ENCODE measurements at places on chromosomes 7 and 10.

- DNase-seq, result no peak
Measured at GRCh38 chr7:100444311-100445278, 8.3 kb upstream of the PPP1R35 start.

DNA sequence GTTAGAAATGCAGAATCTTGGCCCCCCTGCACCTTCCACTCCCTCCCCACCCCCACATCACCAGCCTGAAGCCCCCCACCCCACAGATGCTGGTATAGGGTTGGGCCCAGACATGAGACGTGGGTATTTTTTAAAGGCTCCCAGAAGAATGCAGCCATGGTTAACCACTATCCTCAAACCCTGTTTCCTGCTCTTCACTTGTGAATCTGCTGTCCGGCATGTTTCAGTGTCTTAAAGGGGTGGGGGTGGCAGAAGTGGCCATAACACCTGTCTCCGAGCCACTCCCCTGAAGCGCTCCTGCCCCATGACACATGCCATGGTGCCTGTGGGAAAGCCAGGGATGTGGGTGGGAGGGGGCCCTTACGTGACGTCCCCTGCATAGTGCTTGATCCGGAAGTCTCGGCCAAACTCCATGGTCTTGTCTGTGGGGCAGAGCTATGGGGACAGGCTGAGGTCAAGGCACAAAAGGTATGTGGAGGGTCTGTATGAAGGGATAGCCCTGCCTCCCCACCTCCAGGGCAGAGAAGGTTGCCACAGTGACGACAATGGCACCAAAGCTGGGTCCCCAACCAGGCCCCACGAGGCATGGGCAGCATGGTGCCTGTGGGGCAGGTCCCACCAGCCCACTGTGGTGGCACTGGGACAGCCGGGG lies 9.6 kb downstream of the MYO1G start:
- no peak for DNase-seq

- DNase-seq, result no peak
Measured at GRCh38 chr7:35494407-35494806, 200.5 kb downstream of the HERPUD2 start.

- DNase-seq, result no peak
Measured at GRCh38 chr7:76196786-76197185, 4.9 kb upstream of the SRRM3 start.

GRCh38 chr10:132554991-132555647 lies 17.5 kb downstream of the INPP5A start:
- no peak for DNase-seq

GRCh38 chr10:11454160-11454559 lies 157.3 kb downstream of the USP6NL start:
- DNase-seq, result no peak

DNA sequence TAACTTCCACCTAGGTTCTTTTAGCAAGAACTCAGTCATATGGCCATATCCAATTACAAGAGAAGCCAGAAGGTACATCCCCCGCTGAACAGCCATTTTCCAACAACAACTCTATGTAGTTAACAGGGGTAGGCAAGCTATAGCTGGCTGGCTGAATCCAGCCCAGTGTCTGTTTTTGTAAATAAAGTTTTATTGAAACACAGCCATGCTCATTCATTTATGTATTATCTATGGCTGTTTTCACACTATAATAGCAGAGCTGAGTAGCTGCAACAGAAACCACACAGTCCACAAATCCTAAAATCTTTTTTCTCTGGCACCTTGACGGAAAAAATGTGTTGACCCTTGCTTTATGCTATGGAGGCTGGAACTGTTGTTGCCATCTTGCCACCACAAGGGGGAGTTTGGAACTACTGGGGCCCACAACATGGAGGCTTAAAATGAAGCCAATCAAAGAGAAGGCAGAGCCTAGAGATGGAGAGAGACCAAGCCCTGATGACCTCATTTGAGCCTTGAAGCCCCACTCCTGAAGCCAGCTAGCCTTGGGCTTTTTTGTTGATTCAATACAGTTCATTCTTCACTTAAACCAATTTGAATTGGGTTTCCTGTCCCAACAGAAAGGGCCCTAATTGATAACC lies 33.3 kb upstream of the XPNPEP1 start:
- DNase-seq, result no peak

DNA sequence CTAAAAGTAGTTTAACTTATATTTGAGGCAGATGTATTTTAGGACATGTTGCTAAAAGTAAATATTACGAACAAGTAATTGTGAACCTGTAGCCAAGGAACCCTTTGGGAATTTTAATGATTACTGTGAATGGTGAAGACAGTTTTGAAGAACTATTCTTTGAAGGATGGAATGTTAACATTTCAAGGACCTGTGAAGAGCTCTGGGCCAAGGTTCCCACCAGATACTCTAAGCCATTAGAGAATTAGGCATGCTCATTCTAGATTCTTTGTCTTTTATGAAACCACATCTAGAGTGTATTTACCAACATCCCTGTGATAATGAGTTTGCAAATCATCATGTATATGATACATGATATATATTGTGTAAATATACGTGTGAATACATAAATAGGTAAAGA lies 99.8 kb downstream of the SEPTIN7 start:
- DNase-seq, result no peak

- no peak for DNase-seq
Measured at GRCh38 chr7:17557251-17557671, 258.8 kb downstream of the AHR start.

- peak; percentile 51 for DNase-seq
Measured at GRCh38 chr10:70558871-70559810, 43.4 kb downstream of the PRF1 start.

DNA sequence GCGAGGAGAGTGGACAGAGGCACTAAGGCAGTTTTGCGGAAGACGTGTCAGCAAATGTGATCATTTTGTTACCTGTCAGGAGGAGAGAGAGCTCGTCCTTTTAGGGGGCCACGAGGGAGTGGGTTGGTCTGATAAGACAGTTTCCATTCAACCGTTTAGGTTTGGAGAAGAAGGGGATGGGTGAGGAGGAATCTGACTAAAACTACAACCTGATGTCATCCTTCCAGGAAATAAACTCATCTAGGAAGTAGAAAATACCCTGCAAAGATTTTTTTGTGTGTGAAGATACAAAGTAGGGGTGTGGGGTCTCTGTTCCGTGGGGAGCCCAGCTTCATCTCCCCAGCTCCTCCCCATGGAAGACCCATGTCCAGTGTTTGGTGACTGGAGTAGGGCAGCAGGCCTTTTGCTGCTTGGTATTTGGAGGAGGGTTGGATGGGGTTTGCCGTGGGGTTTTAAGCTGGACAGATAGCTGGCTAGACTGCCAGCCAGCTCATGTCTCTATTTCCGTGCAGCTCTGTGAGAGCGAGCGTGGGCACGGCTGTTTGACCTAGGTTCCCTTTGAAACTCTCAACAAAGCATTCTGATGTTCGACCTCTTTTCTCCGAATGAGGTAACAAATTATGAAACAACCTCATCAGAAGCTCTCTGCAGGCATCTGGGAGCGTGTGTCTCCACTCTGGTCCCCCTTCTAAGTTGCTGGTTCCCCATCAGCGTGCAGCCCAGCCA lies 136.0 kb upstream of the TCF7L2 start:
- no peak for DNase-seq

DNA sequence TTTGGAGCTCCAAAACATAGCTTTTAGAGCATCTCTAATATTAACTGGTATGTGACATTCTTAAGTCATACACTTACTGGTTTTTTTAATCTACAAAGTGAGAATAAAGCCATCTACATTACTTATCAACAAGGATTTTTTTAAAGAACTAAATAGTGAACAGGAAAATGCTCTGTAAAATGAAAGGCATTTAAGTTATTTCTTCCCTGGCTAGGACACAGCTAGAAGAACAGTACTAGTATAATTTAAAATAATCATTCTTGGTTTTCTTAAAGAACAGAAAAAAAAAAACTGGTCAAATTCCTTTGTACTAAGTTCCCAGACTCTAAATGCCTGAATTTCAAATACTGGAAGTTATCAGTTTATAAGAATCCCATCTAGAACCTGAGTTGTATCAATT lies 139.5 kb downstream of the SRPK2 start:
- no peak for DNase-seq

DNA sequence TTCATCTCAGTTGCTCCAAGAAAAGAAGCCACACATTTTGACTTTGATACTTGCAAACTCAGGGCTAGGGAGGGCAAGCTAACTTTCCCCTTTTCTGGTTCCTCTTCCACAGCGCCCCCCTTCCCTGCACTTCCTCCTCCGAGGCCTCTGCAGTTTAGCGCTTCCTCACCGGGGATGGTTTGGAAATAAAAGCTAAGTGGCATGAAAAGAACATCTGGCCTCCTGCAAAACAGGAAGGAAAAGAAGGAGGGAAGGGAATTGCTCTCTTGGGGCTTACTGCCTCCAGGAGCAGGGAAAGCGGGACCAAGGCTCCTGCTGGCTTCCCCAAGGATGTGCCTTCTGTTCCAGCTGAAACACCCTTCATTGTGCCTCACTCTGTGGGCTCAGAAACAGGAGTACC lies 42.3 kb downstream of the PRKCQ start:
- no peak for DNase-seq

DNA sequence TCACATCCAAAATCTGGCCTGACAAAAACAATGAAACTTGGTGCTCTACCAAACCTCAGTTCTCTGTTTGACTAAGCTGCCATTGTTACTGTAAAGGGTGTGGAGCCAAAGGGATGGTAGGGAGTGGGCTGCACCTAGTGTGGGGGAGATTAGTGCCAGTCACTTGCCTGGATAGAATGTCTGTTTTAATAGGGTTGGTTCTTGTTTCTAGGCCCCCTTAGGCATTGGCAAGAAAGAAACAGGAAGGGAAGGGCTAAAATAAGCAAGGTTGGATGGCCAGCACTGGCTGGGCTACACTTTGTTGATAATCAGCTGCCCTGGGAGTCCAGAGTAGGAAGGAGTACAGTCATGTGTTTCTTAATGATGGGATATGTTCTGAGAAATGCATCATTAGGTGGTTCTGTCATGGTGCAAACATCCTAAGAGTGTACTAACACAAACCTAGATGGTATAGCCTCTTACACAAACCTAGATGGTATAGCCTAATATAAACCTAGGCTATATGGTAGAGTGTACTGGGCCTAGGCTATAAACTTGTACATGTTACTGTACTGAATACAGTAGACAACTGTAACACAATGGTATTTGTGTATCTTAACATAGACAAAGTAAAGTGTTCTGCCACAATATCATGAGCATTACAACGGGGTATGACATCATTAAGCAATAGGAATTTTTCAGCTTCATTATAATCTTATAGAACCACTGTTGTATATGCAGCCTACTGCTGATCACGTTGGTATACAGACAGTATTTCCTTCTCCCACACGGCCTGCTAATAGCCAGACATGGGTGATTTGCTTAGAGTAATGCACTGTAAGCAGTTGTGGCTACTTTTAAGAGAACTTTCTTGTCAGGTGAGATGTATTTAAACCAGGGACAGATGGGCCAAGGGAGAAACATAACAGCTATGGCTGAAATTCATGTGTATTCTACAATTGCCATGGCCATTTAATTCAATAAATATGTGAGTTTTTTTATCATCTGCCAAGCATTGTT lies 15.4 kb downstream of the BBIP1 start:
- no peak for DNase-seq

DNA sequence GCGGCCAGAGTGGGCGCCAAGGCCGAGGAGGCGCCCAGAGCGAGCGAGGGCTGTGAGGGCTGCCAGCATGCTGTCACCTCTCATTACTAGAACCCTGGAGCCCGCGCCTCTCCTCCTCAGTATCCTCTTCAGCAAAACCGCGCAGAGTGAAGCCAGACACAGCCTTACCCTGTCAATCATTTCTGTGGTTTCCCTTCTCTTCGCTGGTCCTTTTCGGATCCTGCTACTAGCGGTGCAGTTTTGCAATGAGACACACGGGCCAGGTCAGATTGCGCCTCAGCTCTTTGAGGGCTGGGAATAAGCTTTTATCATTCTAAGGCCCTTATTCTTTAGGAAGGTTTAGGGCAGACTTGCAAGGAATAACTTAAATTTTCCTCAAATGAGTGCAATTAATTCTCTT lies 55.5 kb upstream of the FAM171A1 start:
- DNase-seq, result no peak

- DNase-seq, result no peak
Measured at GRCh38 chr7:2452074-2452507, 24.1 kb downstream of the GRIFIN start.

Measured in stimulated activated CD4-positive, alpha-beta T cell treated with anti-CD3 and anti-CD28 coated beads, Interleukin-1b, Interleukin-23, amount 100 ng/mL, for 1 hour (primary cell).